CD4-positive, alpha-beta T cell treated with Interferon alpha-2 for 1 hour (primary cell): ENCODE measurements at places on chromosomes 5 and 9.

GRCh38 chr5:107365320-107366109 is 305.2 kb downstream of the EFNA5 start:
- DNase-seq, result peak; percentile 22

- DNase-seq, result no peak
These were observed 63.7 kb upstream of the CXCL14 start for GRCh38 chr5:135642488-135642870.

DNA sequence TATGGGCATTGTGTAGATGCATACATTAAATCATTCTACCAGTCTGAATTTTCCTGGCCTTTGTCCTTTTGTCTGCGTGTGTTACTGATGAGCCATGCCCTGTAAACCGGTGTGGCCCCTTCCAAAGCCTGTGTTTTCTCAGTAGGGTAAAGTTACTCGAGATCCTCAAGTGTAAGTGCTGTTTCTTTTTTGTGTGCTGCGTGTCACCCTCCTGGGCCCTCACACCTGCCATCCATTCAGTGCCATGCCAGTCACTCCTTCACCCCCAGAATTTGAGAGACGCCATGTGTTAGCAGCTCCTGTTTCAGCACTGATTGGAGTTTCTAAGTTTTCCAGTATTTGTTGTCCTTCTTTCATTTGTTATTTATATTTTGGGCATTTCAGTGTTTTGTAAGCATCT is 288.2 kb downstream of the FANCC start:
- DNase-seq, result no peak

DNA sequence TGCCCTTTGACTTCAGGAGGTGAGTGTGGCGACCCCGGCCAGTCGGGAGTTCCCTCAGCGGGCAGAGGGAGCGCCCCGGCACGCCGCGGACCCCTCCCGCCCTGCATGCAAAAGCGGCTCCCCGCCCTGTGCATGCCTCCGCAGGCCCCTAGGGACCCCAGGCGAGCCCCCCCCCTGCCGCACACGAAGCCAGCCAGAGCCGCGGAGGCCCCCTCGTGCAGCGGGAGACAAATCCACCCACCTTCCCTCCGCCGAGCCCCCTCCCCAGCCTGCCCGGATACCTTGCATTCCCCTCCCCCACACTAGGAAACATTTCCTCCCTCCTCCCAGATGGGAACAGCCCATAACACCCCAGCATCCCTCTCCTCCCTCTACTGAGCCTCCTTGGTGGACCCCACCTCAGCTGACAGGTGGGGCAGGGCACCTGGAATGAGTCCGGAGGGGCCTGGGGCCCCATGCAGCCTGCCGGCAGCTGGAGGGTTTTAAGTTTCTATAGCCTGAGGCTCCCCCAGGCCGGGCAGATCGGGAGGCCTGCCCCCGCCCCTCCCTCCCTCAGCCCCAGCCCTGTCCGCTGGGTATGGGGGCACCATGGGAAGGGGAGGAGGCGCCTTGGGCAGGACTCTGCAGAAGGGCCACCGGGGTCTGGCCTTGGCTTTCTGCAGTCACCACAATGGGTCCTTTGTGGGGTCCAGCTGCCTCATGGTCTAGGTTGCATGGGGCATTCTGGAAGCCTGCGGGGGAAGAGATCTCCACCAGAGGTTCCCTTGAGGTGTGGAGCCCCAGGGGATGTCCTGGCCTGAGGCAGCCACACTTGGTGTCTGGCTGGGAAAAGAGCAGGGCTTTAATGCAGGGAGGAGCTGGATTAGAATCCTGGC is 601 bp downstream of the ERGIC1 start:
- DNase-seq, result no peak

- DNase-seq, result no peak
These were observed 12.0 kb downstream of the SAXO1 start for GRCh38 chr9:19020886-19021455.

DNA sequence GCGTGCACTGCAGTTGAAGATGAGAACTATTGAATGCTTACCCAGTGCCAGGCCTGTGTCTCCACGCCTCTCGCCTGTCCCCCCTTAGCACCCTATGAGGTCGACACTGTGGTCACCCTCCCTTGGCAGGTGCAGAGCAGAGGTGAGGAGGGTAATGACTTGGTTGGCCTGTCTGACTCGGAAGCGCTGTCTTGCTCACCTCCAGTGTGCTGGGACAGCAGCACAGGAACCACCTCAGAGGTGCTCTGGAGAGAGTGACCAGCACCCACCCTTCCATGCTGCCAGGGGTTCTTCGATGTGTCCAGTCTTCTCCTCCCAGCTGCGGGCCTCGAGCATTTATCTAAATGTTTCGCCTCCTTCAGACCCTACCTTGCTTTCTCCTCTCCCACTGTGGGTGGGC is 178.3 kb upstream of the IRX2 start:
- no peak for DNase-seq

DNA sequence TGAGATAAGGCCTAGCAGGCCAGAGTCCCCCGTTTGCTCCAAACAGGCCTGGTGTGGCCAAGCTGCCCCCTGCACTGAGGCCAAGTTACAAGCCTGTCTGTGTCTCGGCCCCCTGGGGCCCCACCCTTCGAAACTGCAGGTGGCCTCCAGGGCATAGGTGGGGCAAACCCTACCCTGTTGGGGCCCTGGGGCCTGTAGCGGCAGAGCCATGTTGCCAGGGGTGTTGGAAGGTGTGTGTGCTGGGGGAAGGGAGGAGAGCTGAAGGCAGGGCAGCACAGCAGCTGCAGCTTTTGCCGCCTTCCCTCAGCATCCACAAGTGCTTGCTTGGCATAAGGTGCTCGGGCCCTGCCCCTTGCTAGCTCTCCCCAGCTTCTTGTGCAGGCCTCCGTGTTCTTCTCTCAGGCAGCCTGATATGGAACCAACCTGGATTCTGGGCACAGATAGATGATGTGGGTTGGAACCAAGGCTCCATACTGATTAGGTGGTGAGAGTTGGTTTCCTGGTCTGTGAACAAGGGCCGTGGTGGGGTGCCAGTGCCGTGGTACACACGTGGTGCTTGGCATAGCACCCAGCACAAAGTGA is 12.7 kb downstream of the IRF1 start:
- DNase-seq, result peak; percentile 68

- DNase-seq, result no peak
These were observed 47.1 kb upstream of the PCA3 start for GRCh38 chr9:76717176-76717575.

GRCh38 chr9:121620777-121621449 is 30.5 kb upstream of the DAB2IP start:
- DNase-seq, result no peak

GRCh38 chr5:170497311-170498038 is 6.3 kb upstream of the KCNIP1 start:
- DNase-seq, result no peak

DNA sequence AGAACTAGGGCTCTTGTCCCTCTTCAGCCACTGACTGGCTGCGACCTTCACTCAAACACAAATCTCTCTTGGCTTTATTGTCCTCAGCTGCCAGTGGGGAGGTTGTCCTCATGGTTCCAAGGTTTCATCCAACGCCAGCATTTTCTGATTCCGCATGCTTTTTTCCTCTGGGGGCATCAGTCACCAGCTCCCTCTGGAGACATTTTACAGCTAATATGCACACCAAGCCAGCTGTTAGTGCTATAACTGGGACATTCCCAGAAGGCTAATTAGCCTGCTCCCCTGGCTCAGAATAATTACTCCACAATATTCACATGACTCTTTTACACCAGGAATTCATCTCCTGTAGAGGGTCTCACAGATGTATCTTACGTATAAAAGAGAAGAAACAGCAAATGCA is 193.6 kb upstream of the ANKRD55 start:
- no peak for DNase-seq

- no peak for DNase-seq
These were observed 34.6 kb downstream of the SGCD start for GRCh38 chr5:156361436-156362109.

DNA sequence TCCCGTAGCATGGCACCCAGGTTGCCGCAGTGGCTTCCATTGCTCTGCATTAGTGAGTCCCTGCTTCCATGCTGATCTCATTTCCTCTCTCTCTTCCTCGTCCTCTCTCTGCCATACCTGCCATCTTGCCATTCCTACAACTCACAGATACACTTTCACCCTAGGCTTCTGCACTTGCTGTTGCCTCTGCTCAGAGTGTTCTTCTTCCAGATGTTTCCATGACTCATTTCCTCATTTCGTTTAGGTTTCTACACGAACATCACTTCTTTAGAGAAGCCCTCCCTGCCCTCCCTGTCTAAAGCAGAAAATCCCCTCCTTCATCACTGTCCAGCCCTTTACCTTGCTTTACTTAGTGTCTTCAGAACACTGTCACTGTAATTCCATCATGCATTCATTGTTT is 115.2 kb upstream of the WWC1 start:
- DNase-seq, result no peak

DNA sequence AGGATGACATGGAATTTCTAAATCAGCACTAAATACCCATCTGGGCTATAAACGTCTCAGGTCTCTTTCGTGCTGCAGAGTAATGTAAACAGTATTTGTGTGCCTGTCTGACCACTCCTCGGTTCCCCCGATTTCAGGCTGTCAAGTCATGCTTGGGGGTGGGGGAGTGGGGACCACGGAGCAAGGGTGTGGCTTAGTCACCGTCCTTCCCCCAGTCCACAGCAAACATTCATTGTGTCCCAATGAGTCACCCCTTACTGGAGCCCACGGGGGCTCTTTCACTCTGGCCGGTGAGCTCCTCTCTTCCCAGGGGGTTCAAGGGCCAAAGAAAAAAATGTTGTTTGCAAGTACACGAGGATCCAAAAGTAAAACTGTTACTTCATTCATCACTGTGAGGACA is 72.4 kb upstream of the ICE1 start:
- DNase-seq, result no peak

GRCh38 chr9:108434502-108434901 is 421.3 kb downstream of the ACTL7B start:
- DNase-seq, result no peak

- no peak for DNase-seq
These were observed 98.0 kb downstream of the ANKH start for GRCh38 chr5:14773588-14773987.

DNA sequence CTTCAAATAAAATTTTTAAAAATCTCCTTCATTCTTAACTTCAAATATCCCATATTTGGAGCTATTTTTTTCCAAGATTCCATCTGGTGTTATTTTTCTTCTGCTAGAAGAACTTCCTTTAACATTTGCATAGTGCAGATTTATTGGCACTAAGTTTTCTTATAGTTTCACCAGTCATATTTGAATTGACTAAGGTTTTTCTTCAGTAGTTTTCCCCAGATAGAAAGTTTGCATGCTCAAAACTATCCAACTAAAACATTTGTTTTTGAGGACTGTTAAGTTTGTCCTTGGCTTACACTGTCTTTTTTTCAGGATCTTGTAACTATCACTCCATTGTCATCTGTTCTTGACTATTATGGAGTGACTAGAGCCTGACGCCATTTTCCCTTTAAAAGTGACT is 606.7 kb downstream of the TAF11L14 start:
- no peak for DNase-seq

GRCh38 chr5:38423276-38424147 is 132.9 kb downstream of the LIFR start:
- DNase-seq, result no peak

DNA sequence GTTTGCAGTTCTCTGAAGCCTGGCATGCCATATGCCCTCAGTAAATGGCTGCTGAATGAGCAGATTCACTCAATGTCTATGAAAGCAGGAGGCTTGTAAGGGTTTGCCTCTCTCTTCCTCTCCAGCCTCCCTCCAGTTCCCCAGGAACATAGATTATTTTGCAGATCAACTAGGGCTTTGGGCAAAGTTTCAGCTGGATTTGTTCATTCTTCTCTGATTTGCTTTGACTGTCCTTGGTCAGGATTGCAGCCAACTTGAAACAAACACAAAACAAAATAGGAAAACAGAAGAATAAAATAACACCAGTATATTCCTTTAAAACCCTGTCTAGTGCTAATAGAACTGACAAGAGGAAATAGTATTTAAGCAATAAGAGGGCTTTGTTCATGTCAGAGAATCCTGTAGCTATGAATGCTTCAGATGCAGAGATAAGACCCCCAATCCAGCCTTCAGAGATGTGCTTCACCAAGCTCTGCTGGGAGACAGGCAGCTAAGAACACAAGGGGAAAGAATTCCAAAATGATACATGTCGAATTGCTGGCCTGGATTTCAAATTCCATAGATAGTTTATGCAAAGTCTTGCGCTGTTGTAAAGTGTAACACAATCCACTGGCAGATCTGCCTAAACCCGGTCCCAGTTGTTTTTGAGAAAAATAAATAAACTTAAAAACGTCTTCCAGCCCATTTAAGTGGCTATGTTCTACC is 174.3 kb downstream of the PAPPA start:
- DNase-seq, result no peak

DNA sequence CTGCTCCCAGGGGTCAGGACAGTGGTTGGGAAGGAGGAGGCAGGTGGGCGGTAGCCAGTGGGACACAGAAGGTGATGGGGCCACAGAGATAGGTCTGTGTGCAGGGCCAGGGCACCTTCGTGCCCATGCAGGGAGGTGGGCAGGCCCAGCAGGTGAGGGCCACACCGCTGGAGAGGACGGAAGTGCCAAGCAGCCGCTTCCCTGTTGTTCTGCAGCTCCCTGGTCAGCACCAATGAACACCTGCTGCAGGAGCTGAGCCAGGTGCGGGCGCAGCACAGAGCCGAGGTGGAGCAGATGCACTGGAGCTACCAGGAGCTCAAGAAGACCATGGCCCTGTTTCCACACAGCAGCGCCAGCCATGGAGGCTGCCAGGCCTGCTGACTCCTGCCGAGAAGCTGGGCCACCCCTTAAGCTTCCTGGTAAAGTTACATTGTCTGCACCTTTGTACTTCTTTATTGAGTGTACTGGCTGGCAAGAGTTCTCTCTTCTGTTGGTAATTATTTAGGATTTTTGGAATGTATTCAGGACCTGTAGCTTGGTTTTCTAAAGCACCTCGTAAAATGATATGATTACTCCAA is 40.3 kb downstream of the TPPP start:
- DNase-seq, result no peak

DNA sequence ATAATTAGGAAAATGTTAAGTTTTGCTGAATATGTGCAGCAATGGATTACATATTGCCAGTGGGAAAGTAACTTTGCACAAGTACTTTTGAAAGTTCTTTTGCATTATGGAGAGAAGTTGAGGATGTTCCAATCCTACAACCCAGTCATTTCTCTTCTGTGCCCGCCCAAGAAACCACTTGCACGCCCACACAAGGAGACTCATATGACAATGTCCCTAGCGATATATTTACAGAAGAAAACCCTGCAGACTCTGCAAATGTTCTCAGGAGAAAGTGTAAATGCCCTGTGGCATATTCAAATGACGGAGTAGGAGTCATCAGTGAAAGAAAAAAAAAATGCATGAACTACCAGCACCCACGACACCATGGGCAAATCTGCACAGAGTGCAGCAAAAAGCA is 356.5 kb downstream of the CTNND2 start:
- no peak for DNase-seq

GRCh38 chr5:78958672-78959445 is 26.3 kb downstream of the ARSB start:
- DNase-seq, result no peak

GRCh38 chr9:19431361-19432171 is 22.8 kb downstream of the ACER2 start:
- no peak for DNase-seq

DNA sequence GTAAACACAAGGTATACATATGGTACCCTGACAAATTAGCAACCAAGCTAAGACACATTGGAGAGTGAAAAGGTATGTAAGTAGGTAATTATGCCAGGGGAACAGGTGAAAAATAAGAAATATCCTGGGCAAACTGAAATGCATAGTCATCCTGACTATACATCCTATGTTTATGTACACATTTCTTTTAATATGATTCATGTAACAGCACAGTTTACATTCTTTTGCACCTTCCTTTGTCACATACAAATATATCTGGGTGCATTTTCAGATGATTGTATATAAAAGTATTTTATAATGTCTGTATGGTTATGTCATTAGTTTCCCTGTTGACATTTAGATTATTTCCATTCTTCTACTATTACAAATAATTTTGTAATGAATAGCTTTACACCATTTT is 1146.9 kb downstream of the EFNA5 start:
- DNase-seq, result no peak
